ENCODE measurements at places on chromosomes 5 and 9.

DNA sequence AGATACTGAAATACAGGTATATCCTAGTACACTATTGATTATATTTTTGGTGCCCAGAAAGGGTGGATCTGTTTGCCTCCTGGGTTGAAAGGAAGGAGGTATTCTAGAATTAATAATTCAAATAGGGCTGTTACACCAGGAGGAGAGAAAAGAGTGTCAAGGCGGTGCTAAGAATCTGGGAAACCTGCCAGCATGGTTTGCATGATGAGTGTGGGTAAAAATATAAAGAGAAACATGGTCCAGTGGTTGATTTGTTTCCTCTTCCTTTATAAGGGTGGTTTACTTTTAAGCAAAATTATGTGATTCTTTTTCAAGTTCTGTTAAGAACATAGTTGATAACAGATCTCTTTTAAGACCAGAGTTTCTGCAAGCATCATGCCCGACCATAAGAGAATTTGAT, 69.4 kb upstream of the NFIB start:
- peaks cover 15% of the 10 kb centered on the region for H3K4me1 ChIP-seq
- H3K27ac ChIP-seq: no peak overlapping the region
- no peak for DNase-seq
- peaks cover 8% of the 10 kb centered on the region for H3K27me3 ChIP-seq
- no peak overlapping the region for H3K4me3 ChIP-seq
- H3K36me3 ChIP-seq: no peaks in the 10 kb centered on the region

- H3K27me3 ChIP-seq: no peaks in the 10 kb centered on the region
- H3K36me3 ChIP-seq: peaks cover 39% of the 10 kb centered on the region
- peak overlapping the region; percentile 96 for H3K4me3 ChIP-seq
- peak overlapping the region; percentile 91 for H3K27ac ChIP-seq
- peaks cover 36% of the 10 kb centered on the region for H3K4me1 ChIP-seq
Measured at GRCh38 chr5:65928322-65928752, 2.0 kb downstream of the ERBIN start.

DNA sequence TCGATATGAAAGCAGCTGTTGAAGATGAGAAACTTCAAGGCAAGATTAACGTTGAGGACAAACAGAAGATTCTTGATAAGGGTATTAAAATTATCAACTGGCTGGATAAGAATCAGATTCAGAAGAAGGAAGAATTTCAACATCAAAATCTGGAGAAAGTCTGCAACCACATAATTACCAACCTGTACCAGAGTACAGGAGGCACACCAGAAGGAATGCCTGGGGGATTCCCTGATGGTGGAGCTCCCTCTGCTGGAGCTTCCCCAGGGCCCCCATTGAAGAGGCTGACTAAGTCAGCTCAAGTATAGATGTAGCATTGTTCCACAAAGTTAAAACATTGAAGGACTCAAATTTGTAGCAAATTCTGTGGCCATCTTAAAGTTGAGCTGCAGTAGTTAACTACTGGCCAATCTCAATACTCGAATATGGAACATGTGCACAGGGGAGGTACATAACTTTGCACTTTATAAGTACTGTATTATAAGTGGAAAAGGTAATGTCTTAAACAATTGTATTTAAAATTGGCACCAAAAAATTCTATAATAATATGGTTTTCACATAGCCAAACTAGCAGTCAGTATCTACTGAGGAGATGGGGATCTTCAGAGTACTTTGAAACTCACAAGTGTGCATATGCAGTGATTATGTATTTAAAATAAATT, 237.5 kb downstream of the CHSY3 start:
- H3K27ac ChIP-seq: no peak overlapping the region
- no peaks in the 10 kb centered on the region for H3K27me3 ChIP-seq
- H3K4me1 ChIP-seq: no peaks in the 10 kb centered on the region
- no peaks in the 10 kb centered on the region for H3K36me3 ChIP-seq
- H3K4me3 ChIP-seq: no peak overlapping the region

- peak overlapping the region; percentile 83 for H3K27ac ChIP-seq
- no peak overlapping the region for H3K4me3 ChIP-seq
- no peaks in the 10 kb centered on the region for H3K36me3 ChIP-seq
- no peak for DNase-seq
- peaks cover 2% of the 10 kb centered on the region for H3K27me3 ChIP-seq
Measured at GRCh38 chr9:91800473-91801030, 149.5 kb downstream of the ROR2 start.

DNA sequence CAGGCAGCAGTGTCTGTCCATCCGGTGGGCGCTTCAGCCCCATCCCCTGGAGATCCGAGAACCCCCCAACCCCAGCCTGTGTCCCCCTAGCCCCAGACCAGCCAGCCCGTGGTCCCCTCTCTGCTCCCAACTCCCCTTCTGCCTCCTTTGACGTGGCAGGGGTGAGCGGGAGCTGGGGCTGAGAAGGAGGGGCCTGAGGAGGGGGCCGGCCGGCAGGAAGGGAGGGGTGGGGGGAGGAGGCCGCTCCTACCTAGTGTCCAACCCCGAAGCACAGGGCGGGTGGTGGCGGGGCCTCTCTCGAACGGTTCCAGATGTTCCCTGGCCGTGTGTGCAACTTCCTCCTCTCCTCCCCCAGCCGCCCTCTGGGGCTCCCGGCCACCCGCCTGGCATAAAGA, 31.0 kb downstream of the GOLGA2 start:
- H3K27ac ChIP-seq: no peak overlapping the region
- peak overlapping the region; percentile 64 for H3K4me3 ChIP-seq
- H3K36me3 ChIP-seq: peaks cover 20% of the 10 kb centered on the region
- H3K27me3 ChIP-seq: peaks cover 4% of the 10 kb centered on the region

DNA sequence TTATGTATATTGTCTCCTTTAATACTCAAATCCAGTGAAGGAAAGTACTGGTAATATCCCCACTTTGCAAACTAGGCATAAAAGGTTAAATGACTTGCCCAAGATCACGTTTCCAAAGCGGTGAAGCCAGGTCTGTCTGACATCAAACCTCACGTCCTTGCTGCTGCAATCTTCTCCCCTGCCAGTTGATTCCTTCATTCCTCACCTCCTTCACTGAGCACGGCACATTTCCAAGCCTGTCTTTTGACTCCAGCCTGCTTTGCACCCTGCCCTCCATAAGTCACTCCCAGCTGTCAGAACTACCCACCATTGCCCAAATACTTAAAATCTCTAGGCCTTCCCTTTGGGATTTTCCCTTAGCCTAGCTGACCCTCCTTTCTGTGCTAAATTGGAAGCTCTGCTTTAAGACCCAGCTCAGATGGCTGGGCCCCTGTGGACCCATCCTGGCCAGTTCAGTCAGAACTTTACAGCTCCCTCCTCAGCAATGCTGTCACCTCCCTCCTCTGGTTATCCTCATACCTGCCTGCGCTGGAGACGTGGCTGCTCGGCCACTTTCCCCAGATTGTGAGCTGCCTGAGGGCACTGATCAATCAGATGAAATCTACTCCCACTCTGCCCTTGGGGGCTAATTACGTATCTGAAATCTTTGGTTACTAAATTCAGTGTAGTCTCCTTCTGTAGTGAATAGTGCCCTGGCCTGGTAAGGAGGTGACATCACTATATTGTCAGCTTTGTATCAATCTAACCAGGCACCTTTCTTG, 51.2 kb downstream of the SLC36A1 start:
- no peak for DNase-seq
- H3K4me1 ChIP-seq: peaks cover 22% of the 10 kb centered on the region
- H3K27ac ChIP-seq: peak overlapping the region; percentile 2
- H3K4me3 ChIP-seq: no peak overlapping the region

DNA sequence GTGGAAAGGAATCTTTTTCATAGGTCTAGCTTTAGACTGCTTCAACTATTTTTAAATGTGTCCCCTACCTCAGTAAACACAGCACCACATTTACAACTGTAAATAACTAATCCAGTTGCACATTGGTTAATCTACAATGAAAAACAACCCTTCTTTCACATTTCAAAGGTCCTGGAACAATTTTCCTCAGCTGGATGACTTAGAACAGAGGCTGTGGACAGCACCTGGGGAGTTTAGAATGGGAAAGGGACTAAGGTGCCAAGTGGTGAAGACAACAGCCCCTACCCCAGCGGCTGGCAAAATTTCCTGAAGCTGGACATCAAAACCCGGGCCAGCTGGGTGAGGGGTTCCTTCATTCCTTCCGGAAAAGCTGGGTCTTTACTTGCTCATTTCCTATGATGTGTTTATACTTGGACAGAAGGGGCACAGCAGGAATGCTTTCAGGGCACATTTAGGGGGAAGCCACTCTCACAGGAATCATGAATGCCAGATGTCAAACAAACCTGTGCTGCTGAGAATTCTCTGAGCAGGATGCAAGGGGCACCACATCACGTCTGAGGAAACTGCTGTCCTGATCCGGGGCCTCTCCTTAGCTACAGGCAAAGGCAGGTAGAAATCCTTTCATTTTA, 158.3 kb downstream of the NR2F1-AS1 start:
- DNase-seq: no peak
- H3K4me3 ChIP-seq: no peak overlapping the region
- H3K36me3 ChIP-seq: peaks cover 27% of the 10 kb centered on the region
- H3K27me3 ChIP-seq: peaks cover 3% of the 10 kb centered on the region
- H3K27ac ChIP-seq: no peak overlapping the region

DNA sequence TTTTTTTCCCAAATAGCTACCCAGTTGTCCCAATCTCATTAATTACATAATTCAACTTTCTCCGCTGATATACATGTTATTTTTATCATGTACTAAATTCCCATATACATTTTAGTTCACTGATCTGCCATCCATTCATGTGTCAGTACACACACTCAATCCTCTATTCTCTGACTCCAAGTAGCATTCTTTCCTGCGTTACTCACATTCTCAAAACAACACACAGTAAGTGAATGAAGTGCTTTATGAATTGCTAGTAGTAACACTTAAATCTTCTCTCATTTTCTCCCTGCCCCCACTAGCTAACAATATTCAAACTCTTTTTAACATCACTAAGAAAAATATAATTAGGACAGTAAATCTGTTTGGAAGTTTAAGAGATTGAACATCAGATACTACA, 8.9 kb downstream of the ZNF366 start:
- peaks cover 3% of the 10 kb centered on the region for H3K27me3 ChIP-seq
- H3K36me3 ChIP-seq: no peaks in the 10 kb centered on the region
- no peak overlapping the region for H3K27ac ChIP-seq
- no peak for DNase-seq
- H3K4me3 ChIP-seq: no peak overlapping the region

DNA sequence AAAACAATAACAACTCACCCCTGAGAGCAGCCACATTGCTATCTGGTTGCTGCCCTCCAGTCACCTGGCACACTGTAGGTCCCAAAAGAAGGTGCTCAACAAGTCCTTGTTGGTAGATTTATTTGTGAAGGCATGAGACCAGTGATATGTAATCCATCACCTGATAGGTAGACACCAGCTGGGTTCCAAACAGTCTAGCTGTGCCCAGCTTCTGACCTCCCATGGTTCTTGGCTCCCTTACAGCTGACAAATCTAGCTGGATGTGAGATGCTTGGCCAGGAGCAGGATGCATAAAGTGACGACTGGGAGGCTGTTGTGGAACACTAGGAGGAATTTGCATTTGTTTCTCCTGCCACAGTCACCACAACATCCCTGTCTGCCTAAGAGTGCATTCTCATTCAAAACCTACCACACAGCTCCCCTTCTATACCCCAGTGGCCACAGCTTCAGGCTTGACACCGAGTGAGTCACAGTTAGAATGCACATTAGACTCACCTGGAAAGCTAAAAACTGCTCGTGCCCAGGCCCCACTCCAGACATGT, 7.8 kb upstream of the VLDLR start:
- no peak for DNase-seq
- H3K27ac ChIP-seq: no peak overlapping the region
- peaks cover 8% of the 10 kb centered on the region for H3K4me1 ChIP-seq
- peaks cover 7% of the 10 kb centered on the region for H3K27me3 ChIP-seq

DNA sequence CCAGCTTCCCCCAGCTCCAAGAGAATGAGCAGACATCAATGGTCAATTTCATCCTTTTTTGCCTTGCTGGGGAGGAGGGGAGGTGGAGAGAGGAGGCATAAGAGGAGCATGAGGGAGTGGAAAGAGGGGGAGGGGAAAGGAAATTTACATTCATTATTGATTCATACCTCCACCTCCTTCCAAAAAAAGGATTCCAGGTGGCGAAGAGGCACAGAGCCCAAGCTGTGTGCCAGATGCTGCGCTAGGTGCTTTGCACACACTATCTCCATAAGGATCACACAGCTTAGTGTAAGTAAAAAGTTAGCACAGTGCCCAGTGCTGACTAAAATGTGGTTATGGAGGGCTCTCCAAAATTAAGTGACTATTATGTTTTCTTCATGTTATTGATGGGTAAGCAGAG, 11.0 kb downstream of the ASTN2 start:
- H3K4me3 ChIP-seq: no peak overlapping the region
- DNase-seq: no peak
- peaks cover 40% of the 10 kb centered on the region for H3K27me3 ChIP-seq

GRCh38 chr5:76007904-76008303, 75.3 kb upstream of the SV2C start:
- H3K4me1 ChIP-seq: no peaks in the 10 kb centered on the region
- no peak for DNase-seq
- H3K36me3 ChIP-seq: no peaks in the 10 kb centered on the region
- no peak overlapping the region for H3K27ac ChIP-seq

- no peak for DNase-seq
- peaks cover 17% of the 10 kb centered on the region for H3K4me1 ChIP-seq
- H3K27me3 ChIP-seq: peaks cover 17% of the 10 kb centered on the region
- no peak overlapping the region for H3K4me3 ChIP-seq
- H3K36me3 ChIP-seq: peaks cover 5% of the 10 kb centered on the region
- H3K27ac ChIP-seq: no peak overlapping the region
Measured at GRCh38 chr9:130956636-130957450, 17.8 kb upstream of the FIBCD1 start.

- H3K4me3 ChIP-seq: no peak overlapping the region
- DNase-seq: no peak
- H3K4me1 ChIP-seq: no peaks in the 10 kb centered on the region
- H3K27me3 ChIP-seq: no peaks in the 10 kb centered on the region
- H3K36me3 ChIP-seq: peaks cover 67% of the 10 kb centered on the region
Measured at GRCh38 chr5:81657386-81657785, 93.5 kb downstream of the SSBP2 start.

GRCh38 chr5:37568018-37568753, 189.1 kb downstream of the WDR70 start:
- DNase-seq: no peak
- no peaks in the 10 kb centered on the region for H3K27me3 ChIP-seq
- H3K27ac ChIP-seq: no peak overlapping the region
- H3K4me3 ChIP-seq: no peak overlapping the region

- H3K36me3 ChIP-seq: peaks cover 13% of the 10 kb centered on the region
- no peak overlapping the region for H3K27ac ChIP-seq
- no peaks in the 10 kb centered on the region for H3K27me3 ChIP-seq
- peak overlapping the region; percentile 63 for H3K4me3 ChIP-seq
Measured at GRCh38 chr9:137592767-137593166, 2.5 kb upstream of the ZMYND19 start.
